ENCODE measurements at places on chromosomes 2 and 18. TPM values are rescaled to one million over a fixed set of nuclear protein-coding genes. Genes with fewer than 3 reads are reported as not detected.

DNA sequence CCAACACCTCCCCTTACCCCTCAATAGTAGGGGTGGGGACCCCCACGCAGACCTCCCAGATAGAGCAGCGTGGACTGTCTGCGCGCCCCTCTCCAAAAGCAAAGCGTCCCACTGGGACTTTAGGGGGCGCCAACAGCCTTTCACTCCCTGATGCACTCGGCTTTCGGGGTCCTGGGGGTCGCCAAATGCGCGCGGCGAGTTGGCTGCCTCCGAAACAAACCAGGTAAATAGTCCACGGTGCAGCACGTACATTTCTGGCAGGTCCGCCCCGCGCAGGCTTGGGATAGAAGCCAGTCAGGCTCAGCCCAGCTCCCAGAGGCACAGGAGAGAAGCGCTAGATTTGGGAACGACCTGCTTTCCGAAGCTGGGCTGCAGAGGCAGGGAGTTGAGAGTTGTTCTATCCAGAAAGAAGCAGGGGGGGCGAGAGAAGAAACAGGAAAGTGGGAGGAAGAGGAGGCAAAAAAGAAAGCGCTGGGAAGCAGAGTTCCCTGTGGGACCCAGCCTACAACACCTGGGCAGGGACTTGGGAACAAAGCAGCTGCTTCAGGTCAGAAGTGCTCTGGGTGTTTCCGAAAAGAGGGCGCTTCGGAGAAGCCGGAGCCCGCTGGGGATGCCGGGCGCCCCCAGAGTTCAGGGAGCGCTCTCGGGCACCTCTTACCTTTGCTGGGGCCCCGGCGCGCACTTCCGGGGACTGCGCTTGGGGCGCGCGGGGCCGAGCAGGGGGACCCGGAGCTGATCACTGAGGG lies 544 bp downstream of the EVA1A start:
- peak; percentile 71 for DNase-seq
- peaks cover 5% of the 10 kb centered on the region for H3K27me3 ChIP-seq
- no peaks in the 10 kb centered on the region for H3K36me3 ChIP-seq
- peaks cover 4% of the 10 kb centered on the region for H3K4me1 ChIP-seq
- H3K27ac ChIP-seq = peak overlapping the region; percentile 84

DNA sequence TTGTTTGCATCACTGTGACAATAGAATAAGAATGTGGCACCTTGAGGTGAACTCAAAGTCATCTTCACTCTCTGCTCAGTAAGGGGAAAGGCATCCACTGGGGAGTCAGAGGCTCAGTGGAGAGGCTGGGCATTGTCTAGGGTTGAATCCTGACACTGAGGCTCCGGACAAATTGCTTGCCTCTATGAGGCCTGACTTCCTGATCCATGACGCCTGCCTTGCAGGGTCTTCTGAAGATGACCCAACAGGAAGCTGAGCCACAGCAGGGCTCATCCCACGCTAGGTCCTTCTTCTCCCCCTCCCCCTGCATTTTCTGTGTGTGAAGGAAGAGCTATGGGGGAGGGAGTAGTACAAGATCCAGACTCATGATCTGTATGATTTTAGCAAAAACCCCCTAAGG lies 265.1 kb downstream of the SH3BP4 start:
- H3K4me3 ChIP-seq = no peak overlapping the region
- H3K27me3 ChIP-seq = no peaks in the 10 kb centered on the region
- no peak overlapping the region for H3K27ac ChIP-seq
- no peaks in the 10 kb centered on the region for H3K4me1 ChIP-seq

- no peaks in the 10 kb centered on the region for H3K36me3 ChIP-seq
- DNase-seq = no peak
- no peak overlapping the region for H3K4me3 ChIP-seq
- H3K4me1 ChIP-seq = no peaks in the 10 kb centered on the region
These were observed 43.1 kb upstream of the ASAP2 start for GRCh38 chr2:9163306-9164111.

The OR6B2 gene
- total RNA-seq = not detected

DNA sequence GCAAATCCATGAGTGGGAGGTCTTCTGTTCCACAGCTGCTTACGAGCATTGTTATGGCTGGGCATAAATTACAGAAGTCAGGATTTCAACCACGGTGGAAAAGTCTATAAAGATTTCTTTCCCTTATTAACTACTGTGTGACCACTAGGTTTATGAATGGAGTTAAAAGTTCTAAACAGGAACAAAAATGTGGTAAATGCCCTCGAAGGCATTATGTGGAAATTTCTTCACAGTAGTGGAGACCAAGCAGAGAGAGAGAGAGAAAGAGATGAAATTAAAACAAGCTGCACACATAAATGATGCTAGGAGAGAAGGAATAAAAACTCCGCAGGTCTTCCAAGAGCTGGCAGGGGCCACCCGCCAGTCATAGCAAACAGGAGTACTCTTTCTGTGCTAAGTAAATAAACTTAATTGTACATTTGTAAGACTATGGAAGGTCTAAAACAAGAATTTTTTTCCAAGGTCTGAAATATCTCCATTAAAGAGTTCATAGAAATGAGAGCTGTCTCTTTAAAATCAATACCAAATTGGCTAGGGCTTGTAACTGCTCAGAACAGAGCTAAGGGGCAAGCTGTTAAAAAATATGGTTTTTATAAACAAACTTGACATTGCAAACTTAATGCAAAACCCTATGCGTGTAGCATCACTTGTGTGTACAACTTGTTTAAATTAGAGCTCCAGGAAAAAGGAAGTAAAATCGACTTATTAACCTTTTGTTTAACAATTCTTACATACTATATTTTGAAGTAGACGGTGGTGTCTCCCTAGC lies 438.2 kb downstream of the MEIS1 start:
- H3K27ac ChIP-seq = no peak overlapping the region
- DNase-seq = peak; percentile 33
- H3K4me3 ChIP-seq = no peak overlapping the region

DNA sequence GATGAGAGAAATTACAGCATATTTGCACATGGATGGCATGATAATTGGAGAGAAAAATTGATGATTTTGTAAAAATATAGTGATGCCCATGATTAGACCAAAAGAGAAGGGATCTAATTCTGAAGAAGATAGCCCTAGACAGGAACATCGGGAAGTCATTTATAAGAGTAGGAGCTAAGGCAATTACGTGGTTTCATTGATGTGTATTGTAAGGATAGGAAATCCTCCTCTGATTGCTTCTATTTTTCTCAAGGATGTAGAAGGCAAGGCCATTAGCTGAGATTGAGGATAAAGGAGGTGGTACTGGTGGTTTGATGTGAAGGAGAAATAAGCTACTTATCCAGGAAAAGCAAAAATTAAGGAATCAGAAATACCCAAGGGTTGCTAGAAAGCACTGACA lies 176.5 kb upstream of the SOX11 start:
- no peak overlapping the region for H3K4me3 ChIP-seq
- DNase-seq = no peak
- H3K27ac ChIP-seq = no peak overlapping the region
- no peaks in the 10 kb centered on the region for H3K27me3 ChIP-seq
- H3K36me3 ChIP-seq = no peaks in the 10 kb centered on the region

The DNPEP gene
- total RNA-seq = 78.6 TPM

The IMMT gene
- 63.4 TPM for total RNA-seq

DNA sequence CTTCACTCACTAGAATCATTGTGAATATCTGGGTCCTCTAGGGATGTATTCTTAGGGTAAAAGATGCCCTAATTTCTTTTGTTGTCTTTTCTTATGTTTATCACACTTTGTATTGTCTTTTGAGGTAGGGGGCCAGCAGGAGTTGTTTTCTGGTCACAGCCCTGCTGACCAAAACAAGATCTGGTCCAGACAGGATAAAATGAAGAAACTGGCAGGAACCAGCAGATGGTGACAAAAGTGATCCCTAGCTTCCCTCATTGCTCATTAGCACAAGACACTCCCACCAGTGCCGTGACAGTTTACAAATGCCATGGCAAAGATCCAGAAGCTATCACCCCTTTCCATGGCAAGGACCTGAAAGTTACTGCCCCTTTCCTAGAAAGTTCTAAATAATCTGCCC lies 81.7 kb upstream of the CCDC85A start:
- no peaks in the 10 kb centered on the region for H3K36me3 ChIP-seq
- no peaks in the 10 kb centered on the region for H3K27me3 ChIP-seq
- no peak overlapping the region for H3K4me3 ChIP-seq
- no peaks in the 10 kb centered on the region for H3K4me1 ChIP-seq
- DNase-seq = no peak

The SCG2 gene
- total RNA-seq = 3.5 TPM
